ENCODE measurements at places on chromosomes 5 and 9.

- no peak overlapping the region for H3K4me3 ChIP-seq
- H3K4me1 ChIP-seq: peaks cover 16% of the 10 kb centered on the region
- no peak overlapping the region for H3K27ac ChIP-seq
- H3K36me3 ChIP-seq: no peaks in the 10 kb centered on the region
- peaks cover 1% of the 10 kb centered on the region for H3K27me3 ChIP-seq
These were observed 18.8 kb upstream of the FAM13B start for GRCh38 chr5:138051441-138052296.

DNA sequence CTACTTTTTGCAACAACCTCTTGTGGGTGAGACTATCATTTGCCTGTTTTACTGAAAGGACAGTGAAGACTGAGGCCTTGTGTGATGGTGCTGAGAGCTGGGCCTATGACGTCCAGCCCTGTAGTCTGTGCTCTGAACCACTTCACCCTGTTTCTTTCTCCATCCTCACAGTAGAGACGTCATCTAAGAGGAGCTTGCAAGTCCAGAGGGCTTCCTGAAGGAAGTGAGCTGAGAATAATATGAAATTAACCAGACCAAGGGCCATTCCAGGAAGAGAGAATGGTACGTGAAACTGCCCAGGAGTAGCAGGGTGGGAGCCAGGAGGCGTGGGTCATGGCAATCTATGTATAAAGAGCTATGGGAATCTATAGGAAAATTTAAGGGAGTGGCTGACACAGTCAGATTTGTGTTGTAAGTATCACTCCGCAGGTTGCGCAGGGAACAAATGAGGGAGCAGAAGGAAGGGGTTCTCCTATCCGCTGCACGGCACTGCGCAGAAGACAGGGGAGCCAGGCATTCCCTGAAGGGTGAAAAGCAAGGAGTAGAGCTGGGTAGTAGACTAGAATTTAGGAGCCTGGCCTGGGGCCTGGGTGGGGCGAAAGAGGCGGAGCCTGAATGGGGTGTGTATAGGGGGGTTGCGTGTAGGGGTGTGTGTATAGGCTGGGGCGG lies 596 bp upstream of the FGFR4 start:
- DNase-seq: no peak
- H3K4me1 ChIP-seq: peaks cover 6% of the 10 kb centered on the region
- peaks cover 36% of the 10 kb centered on the region for H3K27me3 ChIP-seq
- peak overlapping the region; percentile 61 for H3K4me3 ChIP-seq
- no peaks in the 10 kb centered on the region for H3K36me3 ChIP-seq

DNA sequence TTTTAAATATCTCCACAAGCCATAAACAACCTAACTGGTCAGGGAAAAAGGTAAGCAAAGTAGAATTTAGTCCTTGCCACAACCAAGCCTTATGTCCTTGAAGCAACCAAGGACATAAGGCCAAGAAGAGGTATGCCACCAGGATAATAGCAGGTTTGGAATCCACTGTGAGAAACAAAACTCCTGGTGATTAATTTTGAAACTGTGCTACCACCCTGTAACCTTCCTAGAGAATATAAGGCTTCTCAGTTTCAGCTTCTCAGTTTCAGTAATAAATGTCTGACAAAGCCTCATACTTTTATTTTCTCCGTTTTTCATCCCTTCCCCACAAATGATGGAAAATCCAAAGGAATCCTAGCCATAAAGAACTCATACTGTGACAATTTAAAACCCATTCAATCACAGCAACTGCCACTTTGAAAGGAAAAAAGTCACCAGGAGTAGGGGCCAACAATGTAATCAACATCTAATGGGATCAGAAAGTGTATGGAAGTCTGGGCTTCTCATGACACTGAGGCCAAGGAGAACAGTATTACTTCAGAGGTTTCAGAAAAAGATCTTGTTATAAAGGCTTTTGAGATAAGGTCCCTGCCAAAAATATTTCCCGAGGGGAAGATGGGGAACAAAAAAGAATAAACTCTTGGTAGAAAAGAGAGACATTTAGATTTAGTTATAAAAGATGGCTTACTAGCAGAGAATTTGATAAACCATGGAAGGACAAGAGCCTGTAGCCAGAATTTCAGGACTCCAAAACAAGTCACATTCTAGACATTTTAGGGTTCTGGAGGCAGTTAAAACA lies 189.2 kb downstream of the TSSK1B start:
- no peak overlapping the region for H3K4me3 ChIP-seq
- peaks cover 48% of the 10 kb centered on the region for H3K27me3 ChIP-seq
- H3K4me1 ChIP-seq: peaks cover 6% of the 10 kb centered on the region
- H3K27ac ChIP-seq: no peak overlapping the region
- H3K36me3 ChIP-seq: no peaks in the 10 kb centered on the region

- no peak overlapping the region for H3K4me3 ChIP-seq
- H3K36me3 ChIP-seq: peaks cover 15% of the 10 kb centered on the region
- peaks cover 2% of the 10 kb centered on the region for H3K4me1 ChIP-seq
- peak overlapping the region; percentile 16 for H3K27ac ChIP-seq
- DNase-seq: no peak
These were observed 11.6 kb upstream of the DBN1 start for GRCh38 chr5:177484902-177485549.

DNA sequence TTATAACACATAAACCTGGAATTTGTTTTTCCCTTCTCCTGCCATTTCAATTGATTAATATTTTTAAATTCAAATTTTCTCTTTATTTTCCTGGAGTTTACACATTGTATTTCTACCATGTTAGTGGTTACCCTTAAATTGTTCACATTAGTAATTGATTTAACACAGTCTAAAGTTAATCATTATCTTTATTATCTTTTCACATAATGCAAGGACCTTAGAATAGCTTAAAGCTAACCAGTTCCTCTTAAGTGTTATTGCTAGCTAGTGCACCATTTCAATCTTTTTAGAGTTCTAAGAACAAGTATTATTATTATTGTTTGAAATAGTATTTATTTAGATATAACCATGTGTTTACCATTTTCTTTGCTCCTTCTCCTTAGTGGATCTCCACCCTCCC lies 251.2 kb upstream of the FBXL7 start:
- no peaks in the 10 kb centered on the region for H3K27me3 ChIP-seq
- H3K36me3 ChIP-seq: no peaks in the 10 kb centered on the region
- no peak overlapping the region for H3K27ac ChIP-seq
- no peak for DNase-seq
- H3K4me1 ChIP-seq: no peaks in the 10 kb centered on the region

DNA sequence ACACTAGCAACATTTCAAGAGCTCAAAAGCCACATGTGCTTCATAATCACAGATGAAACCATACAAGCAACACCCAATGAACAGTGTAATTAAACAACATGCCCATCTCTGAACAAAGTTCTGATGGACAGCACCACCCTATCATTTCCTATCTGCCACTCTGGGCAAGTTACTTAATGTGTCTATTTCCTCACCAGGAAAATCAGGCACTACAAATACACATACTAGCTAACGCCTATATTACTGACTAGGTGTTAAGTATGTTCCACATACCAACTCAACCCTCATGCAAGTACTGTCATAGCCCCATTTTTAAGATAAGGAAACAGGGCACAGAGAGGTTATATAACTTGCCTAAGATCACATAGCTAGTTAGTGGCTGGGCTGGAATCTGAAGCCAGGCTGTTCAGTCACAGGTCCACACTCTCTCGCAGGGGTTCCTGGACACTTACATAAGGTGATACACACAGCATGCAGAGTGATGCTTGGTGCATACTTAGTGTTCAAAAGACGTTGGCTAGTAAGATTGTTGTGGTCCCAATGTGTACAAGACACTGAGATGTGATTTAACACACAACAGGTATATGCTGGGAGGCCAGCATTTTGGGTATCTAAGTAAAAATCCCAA lies 24.2 kb downstream of the CORO2A start:
- no peak for DNase-seq
- peaks cover 29% of the 10 kb centered on the region for H3K4me1 ChIP-seq

DNA sequence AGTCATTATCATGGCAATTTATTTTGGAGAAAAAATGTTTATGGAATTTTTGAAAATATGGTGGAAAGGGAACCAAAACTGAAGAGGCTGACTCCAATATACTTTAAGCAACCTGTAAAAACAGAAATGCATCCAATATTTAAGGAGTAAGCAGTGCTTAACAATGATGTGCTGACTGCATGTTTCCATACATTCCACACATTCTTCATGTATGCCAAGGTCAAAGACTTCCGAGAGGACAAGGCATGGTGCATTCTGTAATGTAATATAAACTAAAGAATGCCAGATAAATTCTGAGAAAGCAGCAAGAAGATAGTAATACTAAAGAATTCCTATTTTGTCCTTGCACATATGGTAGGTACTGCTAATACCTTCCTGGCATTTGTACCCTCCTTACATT lies 2015.9 kb upstream of the CDH9 start:
- H3K27ac ChIP-seq: no peak overlapping the region
- no peaks in the 10 kb centered on the region for H3K36me3 ChIP-seq
- no peak overlapping the region for H3K4me3 ChIP-seq
- no peaks in the 10 kb centered on the region for H3K27me3 ChIP-seq
- DNase-seq: no peak

DNA sequence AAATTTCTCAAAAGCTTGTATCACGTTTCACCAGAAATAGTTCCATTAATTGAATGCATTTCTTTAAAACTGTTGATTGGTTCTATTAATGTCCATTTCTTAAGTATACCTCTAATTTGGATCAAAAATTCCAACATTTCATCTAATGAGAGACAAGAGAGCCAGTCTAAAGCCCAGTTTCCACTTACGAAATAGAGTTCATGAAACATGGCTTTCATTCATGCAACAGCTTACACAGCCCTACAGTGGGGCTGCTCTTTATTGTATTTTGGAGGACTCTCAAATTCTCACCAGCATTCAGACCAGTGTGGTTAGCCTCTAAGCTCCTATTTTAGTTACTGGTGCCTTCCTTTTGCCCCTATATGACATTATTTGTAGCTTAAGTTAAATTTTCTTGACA lies 566.9 kb upstream of the RGMB start:
- H3K4me1 ChIP-seq: no peaks in the 10 kb centered on the region
- no peaks in the 10 kb centered on the region for H3K27me3 ChIP-seq
- no peaks in the 10 kb centered on the region for H3K36me3 ChIP-seq
- no peak for DNase-seq

DNA sequence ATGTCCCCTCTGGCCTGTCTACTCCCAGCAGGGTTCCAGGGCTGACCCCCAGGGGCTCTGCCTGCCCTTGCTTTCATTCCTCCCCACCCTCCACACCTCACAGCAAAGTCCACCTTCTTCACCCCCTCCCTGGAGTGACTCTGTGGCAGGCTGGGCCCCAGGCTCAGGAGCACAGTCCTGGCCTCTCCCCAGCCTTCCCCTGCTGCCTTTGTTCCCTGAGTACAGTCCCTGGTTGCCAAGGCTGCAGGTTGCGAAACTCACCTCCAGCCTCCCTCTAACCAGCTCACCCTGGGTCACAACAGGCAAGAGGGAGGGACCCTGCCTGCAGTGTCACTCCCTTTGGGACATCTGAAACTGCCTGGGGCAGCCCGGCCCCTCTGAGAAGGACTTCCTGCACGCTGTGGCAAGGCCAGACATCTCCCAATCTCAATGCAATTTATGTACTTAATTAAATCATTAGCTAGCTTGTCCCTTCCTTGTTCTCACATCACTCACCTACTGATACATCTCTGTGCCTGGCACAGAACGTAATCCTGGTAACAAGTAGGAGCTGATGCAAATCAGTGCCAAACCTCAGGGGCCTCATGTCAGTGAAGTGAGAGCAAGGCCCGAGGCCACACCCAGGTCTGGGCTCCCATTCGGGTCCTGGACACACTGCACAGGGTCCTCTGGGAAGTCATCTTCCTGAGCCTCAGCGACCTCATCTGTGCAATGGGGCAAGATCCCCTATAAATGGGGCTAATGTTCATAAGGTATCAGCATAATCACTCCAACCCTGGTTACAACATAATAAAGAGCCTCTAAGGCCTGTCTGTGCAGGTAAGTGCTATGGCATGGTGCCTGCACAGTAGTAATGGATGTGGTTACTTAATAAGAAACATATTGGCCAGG lies 27.3 kb upstream of the TRIM14 start:
- H3K4me1 ChIP-seq: peaks cover 5% of the 10 kb centered on the region
- no peak for DNase-seq
- no peak overlapping the region for H3K4me3 ChIP-seq
- no peaks in the 10 kb centered on the region for H3K36me3 ChIP-seq
- H3K27ac ChIP-seq: no peak overlapping the region

DNA sequence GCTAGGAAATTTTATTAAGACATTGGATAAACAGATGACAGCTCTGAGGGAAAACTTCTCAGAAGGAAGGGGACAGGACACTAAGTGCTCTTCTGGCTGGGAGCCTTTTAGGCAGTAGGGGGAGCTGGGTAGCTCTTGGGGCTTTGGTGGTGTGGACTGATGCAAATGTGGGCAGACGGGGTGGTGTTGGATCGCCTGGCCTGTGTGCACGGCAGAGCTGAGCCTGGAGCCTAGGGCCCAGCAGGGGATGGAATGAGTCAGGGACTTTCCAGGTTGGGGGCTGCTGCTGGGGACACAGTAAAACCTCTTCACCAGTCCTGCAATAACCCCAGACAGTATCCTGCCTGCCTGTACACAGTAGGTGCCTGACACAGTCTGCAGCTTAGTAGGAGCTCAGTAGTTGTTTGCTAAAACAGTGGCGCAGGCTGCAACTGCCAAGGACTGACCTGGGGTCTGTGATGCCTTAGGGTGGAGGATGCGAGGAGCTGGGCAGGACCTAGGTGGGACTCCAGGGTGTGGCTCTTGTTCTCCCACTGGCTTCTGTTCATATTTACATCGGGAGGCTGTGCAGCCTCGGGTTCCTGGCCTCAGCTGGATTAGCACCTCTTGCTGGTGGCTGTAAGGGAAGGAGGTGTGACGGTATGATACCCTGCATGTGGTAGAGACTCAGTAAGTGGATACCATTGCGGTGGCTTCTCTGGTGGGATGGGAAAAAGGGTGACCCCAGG lies 83.8 kb downstream of the DAB2IP start:
- DNase-seq: no peak
- peaks cover 46% of the 10 kb centered on the region for H3K27me3 ChIP-seq
- no peaks in the 10 kb centered on the region for H3K36me3 ChIP-seq
- peaks cover 5% of the 10 kb centered on the region for H3K4me1 ChIP-seq

DNA sequence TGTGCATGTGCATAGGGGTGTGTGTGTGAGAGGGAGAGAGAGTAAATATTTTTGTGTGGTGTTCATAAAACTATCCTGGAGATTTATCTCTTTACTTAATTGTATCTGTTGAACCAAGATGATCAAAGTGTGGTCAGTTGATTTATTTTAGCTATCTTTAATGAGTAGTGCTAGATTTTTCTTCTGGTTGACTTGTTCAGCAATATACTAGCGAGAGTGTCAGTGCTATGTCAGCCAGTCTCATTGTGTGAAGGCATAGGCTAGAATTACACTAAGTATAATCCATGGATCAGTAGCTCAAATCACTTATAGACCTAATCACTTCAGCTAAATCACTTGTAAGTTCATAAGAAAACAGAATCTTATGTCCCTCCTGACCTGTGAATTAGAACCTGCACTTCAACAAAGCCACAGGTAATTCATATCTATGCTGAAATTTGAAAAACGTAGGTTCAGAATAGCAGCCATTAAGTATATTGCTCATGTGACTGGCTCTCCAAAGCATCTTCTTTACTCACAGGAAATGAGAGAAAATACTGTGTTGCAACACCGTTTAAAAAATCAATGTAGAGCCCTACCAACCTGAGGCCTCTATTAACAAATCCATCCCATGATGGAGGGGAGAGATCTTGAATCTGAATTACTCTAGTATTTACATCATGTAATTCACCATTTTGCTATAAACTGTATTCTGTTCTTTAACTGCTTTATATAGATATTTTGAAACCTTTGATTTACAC lies 203.1 kb upstream of the ACTBL2 start:
- no peak overlapping the region for H3K27ac ChIP-seq
- no peak overlapping the region for H3K4me3 ChIP-seq
- DNase-seq: no peak
- H3K36me3 ChIP-seq: no peaks in the 10 kb centered on the region
